ENCODE measurements at places on chromosomes 3 and 15.

DNA sequence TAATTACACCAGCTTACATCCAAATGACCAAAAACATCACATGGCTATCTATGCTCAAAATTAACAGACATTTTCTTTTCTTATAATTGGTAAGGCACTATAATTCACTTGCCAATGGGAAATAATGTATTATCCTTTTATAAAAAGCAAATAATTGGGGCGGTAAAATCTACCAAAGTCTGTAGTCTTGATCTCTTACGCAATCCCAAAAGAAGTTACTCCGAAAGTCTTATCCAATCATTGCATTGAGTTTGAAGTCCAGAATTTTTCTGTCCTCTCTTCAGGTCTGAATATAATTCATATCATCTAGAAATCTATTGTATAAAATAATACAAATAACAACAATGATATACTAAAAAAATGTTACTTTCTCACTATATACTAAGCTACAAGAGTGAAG is 273.3 kb upstream of the CADM2 start:
- no peak for DNase-seq

- no peak for DNase-seq
Measured at GRCh38 chr3:87796137-87796842, 262.5 kb downstream of the CGGBP1 start.

DNA sequence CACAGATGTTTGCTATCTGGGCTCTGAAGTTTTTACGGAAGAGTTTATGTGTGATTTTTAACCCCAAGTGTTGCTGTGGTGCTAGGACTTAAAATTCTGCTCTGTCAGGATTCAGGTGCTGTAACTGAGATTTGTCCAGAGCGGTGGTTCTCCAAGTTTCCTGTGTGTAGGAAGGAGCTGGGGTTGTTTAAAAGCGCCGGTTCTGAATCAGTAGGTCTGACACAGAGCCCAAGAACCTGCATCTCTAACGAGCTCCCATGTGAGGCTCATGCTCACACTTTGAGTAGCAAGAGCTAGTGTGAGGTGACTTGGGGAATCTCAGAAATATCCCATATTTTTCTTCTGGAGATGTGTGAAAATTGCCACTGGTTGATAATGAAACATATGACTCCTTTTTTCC is 325.5 kb downstream of the SATB1 start:
- DNase-seq, result no peak

GRCh38 chr15:101522091-101522490 is 32.6 kb upstream of the PCSK6 start:
- no peak for DNase-seq

DNA sequence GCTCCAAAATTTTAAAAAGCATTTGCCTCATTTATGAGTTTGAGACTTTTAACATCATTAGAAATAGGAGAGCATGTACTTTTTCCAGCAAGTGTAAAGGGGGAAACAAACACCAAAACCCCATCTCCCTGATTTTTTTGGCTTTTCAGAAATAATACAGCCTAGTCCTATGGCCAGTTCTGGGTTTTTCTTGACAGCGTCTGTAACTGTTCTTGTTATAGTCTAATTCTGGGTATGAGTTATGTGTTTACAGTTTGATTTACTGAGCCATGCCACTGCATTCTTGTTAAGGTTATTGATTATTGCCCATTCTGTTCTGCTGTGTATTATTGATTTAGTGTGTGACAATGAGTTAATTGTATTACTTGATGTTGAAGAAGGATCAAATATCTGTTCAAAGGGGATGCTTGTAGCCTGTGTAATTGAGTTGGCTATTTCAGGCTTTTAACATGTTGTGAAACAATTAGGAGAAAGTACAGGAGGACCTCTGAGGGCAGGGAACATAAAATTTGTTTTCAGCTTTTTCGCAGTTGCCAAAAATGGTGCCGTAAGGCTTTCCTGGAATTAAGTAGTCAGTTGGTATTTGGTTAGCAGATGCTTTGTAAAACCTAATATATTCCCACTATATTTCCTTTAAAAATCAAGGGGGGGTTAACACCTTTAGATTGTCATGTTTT is 46.1 kb downstream of the MBNL1 start:
- no peak for DNase-seq

- DNase-seq, result no peak
Measured at GRCh38 chr3:170467007-170467406, 48.3 kb downstream of the CLDN11 start.

- DNase-seq, result no peak
Measured at GRCh38 chr3:118943597-118943996, 91.0 kb downstream of the IGSF11 start.

- no peak for DNase-seq
Measured at GRCh38 chr15:77784361-77785292, 151.9 kb upstream of the LINGO1 start.

- DNase-seq, result no peak
Measured at GRCh38 chr15:81419332-81419943, 45.4 kb upstream of the TMC3 start.

DNA sequence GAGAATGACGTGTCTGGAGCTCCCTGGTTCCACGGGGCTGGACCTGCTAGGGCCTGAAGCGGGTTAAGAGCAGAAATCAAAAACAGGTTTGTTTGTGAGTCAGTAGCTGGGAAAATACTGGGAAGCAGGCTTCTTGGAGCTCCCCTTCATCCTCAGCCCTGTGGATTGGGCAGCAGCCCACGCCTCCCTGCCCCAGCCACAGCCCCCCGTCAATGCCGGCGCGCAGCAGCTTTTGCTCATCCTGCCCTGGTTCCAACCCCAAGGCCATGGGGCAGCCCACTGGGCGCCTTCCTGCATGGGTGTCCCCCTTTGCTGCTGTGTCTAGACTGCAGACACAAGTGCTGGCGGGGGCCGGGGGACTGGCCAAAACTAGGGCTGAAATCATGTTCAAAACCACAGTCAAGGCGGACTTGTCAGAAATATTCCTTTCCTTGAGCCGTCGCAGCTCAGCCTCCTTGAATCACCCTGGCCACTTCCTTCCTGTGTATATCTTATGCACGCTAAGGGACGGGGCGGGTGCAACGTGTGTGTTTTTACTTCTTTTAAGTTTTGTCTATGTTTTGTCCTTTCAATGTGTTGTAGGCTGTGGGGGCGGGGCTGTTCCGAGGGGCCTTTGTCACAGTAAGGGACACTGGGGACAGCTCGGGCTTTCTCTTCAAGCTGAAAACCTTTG is 108.1 kb downstream of the KLF13 start:
- DNase-seq, result peak; percentile 83

DNA sequence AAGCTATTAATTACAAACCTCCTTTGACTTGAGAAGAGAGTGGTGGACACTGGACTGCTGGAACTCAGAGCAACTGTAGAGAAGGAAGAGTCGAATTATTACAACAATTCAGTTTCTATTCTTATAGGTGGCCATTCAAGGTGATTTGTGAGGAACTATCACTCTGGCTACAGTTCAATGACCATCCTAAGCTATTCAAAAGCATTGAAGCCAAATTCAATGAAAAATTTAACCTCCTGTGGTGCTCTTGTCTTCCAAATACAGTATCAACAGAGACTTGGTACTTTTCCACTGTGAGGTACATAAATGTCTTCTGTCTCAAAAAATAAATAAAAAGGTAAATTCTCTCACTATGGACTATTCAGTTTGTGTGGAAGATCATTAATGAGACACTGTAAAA is 513.3 kb upstream of the SEMA6D start:
- DNase-seq, result no peak

DNA sequence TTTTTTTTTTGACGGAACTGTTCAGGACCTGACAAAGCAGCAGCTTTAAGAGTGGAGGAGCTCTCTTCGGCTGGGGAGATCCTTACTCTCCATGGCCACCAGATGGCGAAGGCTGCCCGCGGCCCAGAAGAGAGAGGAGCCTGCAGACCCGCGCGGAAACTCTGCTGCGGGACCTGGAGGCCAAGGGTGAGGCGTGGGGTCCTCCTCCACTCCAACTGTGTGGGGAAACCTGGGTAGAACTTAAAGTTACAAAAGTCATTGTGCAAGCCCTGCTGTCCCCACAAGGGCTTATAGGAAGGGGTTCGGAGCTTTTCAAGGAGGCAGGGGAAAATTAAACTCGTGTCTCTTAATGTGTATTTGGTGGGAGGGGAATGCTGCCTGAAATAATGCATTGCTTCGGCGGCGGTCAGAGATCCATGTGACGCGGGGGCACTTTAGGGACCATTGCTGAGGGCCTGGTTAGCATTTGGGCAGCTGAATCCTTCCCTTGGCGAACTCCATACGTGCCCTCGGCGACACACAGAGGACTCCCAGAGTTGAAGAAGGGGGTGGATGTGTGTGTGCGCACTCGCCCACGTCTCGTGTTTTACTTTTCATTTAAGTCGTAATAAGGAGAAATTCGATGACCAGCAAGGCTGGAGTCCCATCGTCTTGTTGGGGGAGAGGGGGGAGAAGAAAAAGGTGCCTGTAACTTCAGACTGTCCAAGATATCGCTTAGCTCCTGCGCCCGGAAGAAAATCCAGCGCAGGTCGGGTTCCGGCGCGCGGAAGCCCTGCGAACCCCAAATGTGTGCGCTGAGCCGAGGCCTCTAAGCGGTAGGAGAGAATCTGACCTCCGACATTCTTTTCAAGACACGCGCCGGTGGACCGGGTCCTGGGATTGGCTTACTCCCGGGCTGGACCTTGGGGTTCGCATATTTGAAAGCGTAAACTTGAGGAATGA is 9.7 kb downstream of the EOMES start:
- DNase-seq, result peak; percentile 66

DNA sequence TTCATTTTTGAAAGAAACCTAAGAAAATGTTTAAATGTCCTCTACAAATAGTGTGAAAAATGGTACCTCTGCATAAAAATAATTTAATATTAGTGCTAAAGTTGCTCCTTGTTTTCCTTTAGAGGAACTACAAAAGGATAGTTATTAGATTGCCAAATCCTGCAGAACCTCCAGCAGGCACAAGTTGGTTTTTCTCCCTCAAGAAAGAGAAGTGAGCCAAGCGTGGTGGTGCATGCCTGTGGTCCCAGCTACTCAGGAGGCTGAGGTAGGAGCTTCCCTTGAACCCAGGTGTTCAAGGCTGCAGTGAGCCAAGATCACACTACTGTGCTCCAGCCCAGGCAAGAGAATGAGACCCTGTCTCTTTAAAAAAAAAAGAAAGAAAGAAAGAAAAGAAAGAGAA is 85.1 kb upstream of the TSEN2 start:
- DNase-seq, result no peak

DNA sequence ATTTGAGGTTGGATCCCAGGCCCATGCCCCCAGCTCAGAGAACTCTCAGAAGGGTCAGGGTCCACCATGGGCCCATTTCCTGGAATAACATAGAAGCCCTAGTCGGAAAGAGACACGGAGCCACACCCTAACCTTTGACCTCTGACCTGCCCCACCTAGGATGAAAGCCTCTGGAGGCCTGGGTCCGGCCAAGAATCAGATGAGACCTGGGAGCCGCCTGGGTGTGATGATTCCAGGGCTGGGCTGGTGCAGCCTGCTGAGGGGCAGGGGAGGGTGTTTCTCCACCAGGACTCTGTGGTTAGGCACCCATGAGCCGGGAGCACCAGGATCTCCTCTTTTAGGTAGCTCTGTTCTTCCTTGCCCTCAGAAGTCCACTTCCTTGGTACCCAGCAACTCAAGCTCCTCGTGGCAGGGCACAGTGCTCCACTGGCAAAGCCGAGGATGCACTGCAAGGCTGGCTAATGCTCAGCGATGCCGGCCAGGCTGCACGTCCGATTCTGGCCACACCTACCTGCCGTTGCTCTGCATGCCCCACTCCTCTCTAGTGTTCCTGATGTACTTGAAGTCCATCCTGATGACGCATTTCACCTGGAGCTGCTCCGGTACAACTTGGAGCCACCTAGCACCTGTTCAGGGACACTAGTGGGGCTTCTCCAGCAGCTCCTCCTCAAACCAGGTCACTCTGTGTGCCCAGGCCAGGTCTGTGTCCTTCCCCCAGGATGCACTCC is 57.4 kb downstream of the ZNF445 start:
- DNase-seq, result no peak

- no peak for DNase-seq
Measured at GRCh38 chr3:40437889-40438288, 19.2 kb upstream of the RPL14 start.

DNA sequence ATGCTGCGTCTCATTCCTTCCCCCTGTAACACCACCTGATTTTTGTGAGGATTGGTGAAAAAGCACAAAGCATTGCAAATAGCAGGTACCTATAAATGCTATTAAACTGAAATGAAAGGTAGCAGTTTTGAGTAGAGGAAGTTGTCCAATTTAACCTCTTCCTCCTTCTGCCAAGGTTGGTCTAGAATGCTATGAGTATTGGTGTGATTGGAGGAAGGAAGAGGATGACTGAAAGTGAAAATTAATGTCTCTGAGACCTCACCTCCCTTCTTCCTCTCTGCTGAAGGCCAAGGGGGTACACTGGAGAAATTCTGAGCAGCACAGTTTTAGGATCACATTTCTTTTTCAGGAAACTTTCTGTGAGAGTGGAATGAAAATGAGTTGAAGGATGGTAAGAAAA is 94.4 kb downstream of the DTWD1 start:
- no peak for DNase-seq

DNA sequence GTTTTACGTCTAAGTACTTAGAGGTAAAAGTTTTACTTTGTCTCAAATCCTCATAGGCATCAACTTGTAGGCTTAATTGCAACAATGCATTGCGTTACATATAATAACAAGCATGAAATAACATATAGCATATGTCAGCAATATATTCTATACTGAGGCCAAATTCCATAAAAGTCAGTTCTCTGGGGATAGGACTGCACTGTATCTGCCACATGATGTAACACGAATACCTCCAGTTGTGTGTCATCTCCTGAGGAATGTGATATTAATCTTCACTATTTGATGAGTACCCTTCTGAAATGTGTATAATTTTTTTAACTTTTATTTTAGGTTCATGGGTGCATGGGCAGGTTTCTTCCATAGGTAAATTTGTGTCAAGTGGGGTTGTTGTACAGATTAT is 126.4 kb downstream of the IMPG2 start:
- no peak for DNase-seq

DNA sequence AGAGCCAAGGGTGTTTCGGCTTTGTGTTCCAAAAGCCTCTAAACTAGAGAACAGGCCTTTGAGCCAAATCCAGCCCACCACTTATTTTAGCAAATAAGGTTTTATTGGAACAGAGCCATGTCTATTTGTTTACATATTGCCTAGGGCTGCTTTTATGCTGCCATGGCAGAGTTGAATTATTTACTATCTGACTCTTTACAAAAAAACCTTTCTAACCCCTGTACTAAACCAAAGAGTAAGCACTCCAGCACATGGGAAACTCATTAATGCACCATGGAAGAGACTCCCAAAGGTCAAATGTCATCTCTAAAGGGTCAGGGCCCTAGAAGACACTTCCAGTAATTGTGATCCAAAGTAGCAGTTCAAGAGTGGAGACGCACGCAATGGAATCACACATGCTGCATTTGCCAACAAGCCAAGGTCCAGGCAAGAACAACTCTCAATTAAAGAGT is 22.3 kb downstream of the OSBPL10 start:
- DNase-seq, result no peak

DNA sequence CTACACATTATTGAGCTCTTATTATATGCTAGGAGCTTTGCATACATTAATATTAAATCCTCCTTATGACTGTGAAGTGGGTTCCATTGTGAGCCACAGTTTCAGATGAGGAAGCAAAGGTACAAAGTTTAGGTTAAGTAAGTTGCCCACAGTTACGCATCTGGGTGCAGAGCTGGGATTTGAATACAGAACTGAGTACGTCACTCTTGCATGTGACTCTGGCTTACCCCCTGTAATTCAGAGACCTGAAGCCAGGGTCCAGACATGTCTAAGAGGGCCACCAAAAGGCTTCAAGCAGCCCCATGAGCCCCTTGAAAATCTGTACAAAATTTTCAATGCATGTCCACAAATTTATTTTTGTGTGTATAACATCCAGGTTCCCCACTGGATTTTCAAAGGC is 71.8 kb downstream of the KLF15 start:
- DNase-seq, result no peak

GRCh38 chr15:65174509-65174908 is 10.6 kb downstream of the CLPX start:
- no peak for DNase-seq
